ENCODE measurements at places on chromosomes 7 and 10.

DNA sequence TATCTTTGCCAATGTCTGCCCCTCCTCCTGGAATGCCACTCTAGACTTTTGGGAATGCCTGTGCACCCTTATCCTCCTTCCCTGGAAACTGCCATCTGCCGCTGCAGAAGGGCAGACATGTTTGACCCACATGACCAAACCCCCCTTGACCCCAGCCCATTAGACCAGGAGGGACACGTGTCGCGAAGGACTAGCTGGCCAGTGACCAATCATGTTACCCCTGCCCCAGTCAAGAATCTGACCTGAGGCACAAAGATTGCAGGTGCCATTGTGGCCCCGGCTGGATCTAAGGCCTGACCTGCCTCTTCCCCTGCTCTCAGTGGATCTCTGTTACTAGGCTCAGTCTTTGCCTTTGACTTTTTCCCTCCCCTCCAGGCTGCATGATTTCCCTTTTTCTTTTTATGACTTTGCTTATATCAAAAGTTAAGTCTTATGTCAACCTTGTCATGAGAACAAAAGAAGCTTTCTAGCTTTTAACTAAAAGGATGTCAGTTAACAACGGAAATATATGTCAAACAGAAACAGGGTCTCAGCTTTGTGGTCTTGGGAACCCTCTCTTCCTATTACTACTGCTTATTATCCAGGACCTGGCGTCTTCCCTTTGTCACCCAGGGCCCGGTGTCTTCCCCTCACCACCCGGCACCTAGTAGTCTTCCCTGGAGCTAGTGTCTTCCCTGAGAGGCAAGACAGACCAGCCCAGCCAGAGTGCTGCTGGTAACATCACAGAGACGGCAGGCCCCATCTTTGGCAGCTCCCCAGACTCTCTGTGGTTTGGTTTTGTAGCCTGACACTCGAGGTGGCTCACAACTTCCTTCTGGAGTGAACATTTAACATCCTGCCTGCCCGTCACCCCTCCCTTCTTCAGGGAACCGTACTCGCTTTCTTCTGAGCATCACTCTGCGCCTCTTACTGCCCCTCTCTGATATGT is 24.4 kb upstream of the PPIF start:
- H3K4me3 ChIP-seq, result no peak overlapping the region
- peak overlapping the region; percentile 38 for H3K27ac ChIP-seq
- peaks cover 42% of the 10 kb centered on the region for H3K4me1 ChIP-seq
- no peak for DNase-seq

GRCh38 chr7:116786791-116787443 is 75.5 kb upstream of the CAPZA2 start:
- H3K4me3 ChIP-seq, result no peak overlapping the region
- no peak for DNase-seq
- H3K27ac ChIP-seq, result no peak overlapping the region
- no peaks in the 10 kb centered on the region for H3K4me1 ChIP-seq
- no peaks in the 10 kb centered on the region for H3K36me3 ChIP-seq

DNA sequence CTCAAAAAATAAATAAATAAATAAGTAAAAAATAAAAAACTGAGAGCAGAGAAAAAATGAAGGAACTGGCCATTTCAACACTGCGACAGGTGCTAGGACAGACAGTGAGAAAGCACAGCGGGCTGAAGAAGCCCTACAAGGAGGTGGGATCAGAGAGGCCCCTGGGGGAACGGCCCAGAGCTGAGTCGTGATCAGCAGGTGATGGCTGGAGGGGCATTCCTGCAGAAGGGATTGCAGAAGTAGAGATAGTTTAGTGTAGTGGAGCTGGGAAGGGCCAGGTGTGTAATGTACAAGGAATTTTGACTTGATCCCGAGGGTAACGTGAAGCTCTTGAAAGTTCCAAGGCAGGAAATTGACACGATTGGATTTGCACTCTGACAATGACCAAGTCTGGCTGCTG is 112.1 kb downstream of the CUL2 start:
- no peaks in the 10 kb centered on the region for H3K36me3 ChIP-seq
- no peak for DNase-seq
- no peaks in the 10 kb centered on the region for H3K27me3 ChIP-seq
- H3K27ac ChIP-seq, result no peak overlapping the region
- no peaks in the 10 kb centered on the region for H3K4me1 ChIP-seq

DNA sequence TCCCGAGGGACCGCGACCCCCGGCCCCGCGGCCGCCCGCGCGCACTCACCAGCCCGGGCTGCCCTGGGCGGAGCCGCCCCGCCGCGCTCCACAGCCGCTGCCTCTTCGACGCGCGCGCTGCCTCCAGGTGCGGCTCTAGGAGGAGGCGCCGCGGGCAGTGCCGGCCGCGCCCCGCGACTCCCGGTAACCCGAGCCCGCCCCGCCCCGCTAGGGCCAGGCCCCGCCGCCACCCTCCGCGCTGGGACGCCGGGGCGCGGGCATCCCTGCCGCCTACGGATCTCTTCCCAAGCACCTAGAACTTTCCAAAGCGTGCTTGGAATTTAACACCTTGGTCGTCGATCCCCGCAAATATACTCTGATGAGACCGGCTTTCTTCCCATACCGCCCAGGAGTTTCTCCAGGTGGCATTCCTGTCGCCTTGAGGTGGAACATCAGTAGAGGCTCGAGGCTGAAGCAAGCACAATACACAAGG is at the start of gene SLC26A5:
Gene SLC26A5 (minus strand): TSS at position 159 of the 472 bp plus-strand sequence. CDS start 24,693 bp downstream, outside the sequence.
- H3K27me3 ChIP-seq, result peaks cover 59% of the 10 kb centered on the region
- peaks cover 10% of the 10 kb centered on the region for H3K4me1 ChIP-seq
- DNase-seq, result no peak
- peak within 1 kb of the TSS; percentile 68 for H3K4me3 ChIP-seq

DNA sequence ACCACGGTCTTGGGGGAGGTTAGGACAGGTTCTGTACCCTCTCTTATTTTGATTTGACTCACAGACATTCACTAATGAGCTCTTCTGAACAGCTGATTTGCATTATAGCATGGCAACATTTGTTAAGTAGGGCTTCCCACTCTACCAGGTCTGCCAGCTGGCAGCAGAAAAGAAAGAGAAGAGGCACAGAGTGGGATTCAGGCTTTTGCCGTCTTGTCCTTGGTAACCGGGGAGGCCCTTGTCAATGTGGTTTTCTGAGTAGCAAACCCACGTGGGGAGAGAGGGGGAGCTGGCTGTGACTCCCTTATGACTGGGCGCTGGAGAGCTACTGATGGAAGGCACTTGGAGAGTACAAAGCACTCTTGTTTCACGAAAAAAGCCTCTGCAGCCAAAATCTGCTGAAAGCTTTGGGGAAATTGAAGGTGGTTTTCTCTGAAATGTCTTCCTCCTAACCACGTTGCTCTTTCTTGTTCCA is 355.3 kb upstream of the GALNT17 start:
- H3K4me3 ChIP-seq, result no peak overlapping the region
- H3K27ac ChIP-seq, result no peak overlapping the region
- no peaks in the 10 kb centered on the region for H3K27me3 ChIP-seq
- peaks cover 39% of the 10 kb centered on the region for H3K36me3 ChIP-seq
- DNase-seq, result no peak
- no peaks in the 10 kb centered on the region for H3K4me1 ChIP-seq

DNA sequence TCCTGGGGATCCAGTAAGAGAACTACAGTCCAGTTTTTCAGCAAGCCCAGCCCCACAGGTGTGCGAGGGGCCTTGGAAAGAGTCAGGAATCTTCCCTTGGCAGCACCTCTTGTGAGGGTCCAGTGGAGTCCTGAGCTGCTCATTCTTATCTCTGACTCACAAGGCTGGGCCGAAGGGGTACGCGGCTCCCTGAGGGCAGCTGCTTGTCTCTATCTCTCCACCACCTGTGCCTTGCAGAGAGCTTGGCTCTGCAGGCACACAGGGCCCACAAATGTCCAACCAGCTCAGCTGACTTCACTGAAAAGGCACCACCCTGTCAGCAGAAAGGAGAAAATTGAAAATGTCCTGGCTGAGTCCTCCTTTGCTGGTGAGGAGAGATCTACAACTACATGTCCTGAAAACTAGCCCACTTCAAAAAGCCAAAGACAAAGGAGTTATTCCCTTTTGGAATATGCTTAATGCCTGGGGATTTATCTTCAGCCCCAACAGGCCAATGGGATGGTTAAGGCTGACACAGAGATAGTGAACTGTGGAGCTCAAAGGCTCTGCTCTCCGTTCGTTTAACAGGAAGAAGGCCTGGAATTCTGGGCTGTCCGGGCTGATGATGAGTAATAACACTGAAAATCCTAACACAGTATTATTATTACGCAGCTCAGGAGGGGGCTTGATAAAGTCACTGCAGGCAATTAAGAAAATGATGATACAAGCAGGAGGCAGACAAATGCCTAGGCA is 23.4 kb downstream of the UROS start:
- H3K27ac ChIP-seq, result no peak overlapping the region
- no peaks in the 10 kb centered on the region for H3K4me1 ChIP-seq
- peaks cover 58% of the 10 kb centered on the region for H3K36me3 ChIP-seq
- H3K4me3 ChIP-seq, result no peak overlapping the region
- no peak for DNase-seq

- H3K4me3 ChIP-seq, result no peak overlapping the region
- H3K27ac ChIP-seq, result no peak overlapping the region
- DNase-seq, result no peak
- no peaks in the 10 kb centered on the region for H3K36me3 ChIP-seq
- H3K27me3 ChIP-seq, result peaks cover 6% of the 10 kb centered on the region
Observed at GRCh38 chr7:44272456-44272855, 52.9 kb downstream of the CAMK2B start.

DNA sequence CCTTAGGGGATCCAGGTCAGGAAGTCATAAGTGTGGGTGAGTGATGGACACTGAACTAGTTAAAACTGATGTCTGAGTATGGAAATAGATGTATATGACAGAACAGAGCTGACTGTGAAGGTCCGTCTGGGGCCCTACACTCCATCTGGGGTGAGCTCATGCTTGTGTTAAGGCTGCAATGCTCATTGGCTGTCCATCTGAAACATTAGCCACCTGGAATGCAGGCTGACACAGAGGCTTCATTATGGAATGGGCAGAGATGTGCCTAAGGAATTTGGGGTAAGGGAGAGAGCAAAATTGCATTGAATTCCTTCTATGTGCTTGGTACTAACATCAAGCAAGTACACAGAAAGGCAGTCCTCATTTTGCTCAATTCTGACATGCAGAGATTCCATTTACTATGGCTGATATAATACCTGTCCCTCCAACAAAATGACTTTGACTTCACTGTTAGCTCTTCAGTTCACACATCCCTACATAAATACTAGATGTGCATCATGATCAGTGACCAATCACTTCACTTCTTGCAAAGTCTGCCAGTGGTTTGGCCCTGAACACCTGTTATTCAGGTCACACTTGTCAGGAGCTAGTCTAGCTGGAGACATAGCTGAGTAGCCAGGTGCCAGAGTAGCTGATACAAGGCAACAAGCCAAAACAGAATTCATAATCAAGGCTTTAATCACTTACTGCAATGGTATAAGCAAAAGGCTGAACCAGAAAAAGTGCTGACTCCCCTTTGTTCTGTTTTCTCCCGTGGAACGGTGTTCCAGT is 128.9 kb upstream of the VWC2 start:
- H3K4me3 ChIP-seq, result no peak overlapping the region
- no peaks in the 10 kb centered on the region for H3K27me3 ChIP-seq
- no peak overlapping the region for H3K27ac ChIP-seq
- no peaks in the 10 kb centered on the region for H3K4me1 ChIP-seq
- no peak for DNase-seq
- H3K36me3 ChIP-seq, result no peaks in the 10 kb centered on the region

- H3K27me3 ChIP-seq, result peaks cover 4% of the 10 kb centered on the region
- DNase-seq, result no peak
- no peak overlapping the region for H3K27ac ChIP-seq
- H3K36me3 ChIP-seq, result no peaks in the 10 kb centered on the region
Observed at GRCh38 chr7:116571037-116571436, 46.2 kb downstream of the CAV1 start.

GRCh38 chr7:85890244-85890811 is 703.5 kb upstream of the SEMA3D start:
- H3K27ac ChIP-seq, result no peak overlapping the region
- H3K27me3 ChIP-seq, result no peaks in the 10 kb centered on the region
- H3K4me1 ChIP-seq, result no peaks in the 10 kb centered on the region
- no peaks in the 10 kb centered on the region for H3K36me3 ChIP-seq

DNA sequence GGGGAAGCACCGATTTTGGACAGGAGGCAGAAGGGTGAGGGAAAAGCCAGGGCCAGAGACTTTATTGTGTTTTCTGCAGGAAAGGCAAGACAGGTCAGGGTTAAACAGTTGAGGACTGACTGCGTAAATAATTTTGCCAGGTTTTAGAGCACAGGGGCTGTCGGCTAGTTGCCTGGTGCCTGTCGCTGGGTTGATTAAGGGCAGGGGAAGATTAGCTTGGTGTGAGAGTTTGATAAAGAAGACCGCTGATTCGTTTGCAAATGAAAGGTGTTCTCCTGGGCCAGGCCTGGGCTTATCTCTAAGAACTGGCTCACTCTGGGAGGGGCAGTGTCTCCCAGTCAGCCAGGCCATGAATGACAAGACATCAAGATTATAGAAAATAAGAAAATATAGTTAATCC is 75.6 kb downstream of the SLC37A3 start:
- no peak overlapping the region for H3K4me3 ChIP-seq
- peaks cover under 1% of the 10 kb centered on the region for H3K27me3 ChIP-seq
- no peak for DNase-seq
- H3K4me1 ChIP-seq, result no peaks in the 10 kb centered on the region
- no peak overlapping the region for H3K27ac ChIP-seq

GRCh38 chr10:29557665-29558064 is 77.1 kb downstream of the SVIL start:
- H3K27ac ChIP-seq, result no peak overlapping the region
- no peaks in the 10 kb centered on the region for H3K27me3 ChIP-seq
- H3K4me3 ChIP-seq, result no peak overlapping the region
- no peaks in the 10 kb centered on the region for H3K36me3 ChIP-seq

DNA sequence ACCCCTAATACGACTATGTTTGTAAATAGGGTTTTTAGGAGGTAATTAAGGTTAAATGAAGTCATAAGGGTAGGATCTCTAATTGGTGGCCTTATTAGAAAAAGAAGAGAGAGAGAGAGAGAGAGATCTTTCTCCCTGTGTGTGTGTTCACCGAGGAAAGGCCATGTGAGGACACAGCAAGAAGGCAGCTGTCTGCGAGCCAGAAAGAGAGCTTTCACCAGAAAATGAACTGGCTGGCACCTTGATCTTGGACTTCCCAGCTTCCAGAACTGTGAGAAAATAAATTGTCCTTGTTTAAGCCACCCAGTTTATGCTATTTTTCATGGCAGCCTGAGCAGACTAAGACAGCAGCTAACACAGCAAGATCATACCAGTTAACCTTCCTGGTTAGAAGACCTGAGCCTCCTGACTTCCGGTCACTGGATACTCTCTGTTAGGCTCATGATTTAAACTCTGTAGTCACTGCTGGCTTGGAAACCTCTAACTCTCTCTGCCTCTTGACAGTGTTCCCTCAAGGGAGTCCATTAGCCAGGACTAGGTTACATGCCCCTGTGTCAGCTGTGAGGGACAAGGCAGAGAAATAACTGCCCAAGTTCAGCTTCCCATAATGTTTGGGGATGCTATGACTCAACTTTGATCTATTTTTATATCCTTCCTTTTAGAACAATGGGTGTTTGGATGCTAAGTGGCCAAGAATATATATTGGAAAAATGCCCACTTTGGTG is 102.3 kb downstream of the DYNC1I1 start:
- no peak for DNase-seq
- no peaks in the 10 kb centered on the region for H3K4me1 ChIP-seq
- peaks cover 11% of the 10 kb centered on the region for H3K27me3 ChIP-seq
- H3K36me3 ChIP-seq, result no peaks in the 10 kb centered on the region

Measured in activated B cell treated with CpG ODN at 0.5 μM for 24 hours (primary cell).